Hematopoietic multipotent progenitor cell treated with erythropoietin and hydrocortisone succinate and interleukin-3 and kit ligand, for 6 days (in vitro differentiated cells): ENCODE measurements at places on chromosomes 4 and X.

- no peak for DNase-seq
Observed at GRCh38 chr4:42785817-42786216, 106.7 kb upstream of the GRXCR1 start.

DNA sequence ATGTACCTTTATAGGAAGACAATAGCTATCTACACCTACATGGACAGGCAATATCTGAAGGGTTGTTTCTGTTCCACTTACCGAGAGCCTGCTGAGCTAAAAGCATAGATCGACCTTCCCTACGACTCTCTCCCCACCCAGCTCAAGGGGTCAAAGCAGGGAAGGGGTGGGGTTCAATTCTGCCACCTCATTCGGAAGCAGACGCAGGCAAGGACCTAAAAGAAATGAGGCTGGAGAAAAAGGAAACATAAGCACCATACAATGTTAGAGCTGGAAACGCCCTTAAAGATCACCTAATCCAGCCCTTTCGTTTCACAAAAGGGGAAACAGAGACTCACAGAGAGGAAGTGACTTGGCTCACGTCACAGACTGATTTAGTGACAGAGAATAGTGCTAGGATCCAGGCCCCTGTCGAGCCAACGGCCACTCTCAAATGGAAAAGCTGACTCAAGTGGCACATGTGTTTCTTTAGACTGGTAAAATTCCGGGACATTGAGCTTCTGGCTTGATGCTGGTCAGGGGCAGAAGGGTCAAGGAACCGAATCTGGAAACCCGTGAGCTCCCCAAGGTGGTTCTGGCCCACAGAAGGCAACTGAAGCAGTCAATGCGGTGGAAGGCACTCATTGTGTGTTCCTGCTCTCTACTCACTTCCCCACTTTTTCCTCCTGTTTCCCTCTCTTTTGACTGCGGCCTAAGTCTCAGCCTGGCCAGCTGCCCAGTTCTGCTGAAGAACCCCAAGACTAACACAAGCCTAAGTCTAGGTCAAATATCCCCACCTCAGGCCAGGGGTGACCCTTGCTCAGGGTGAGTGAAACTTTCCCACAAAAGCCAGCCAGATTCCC, 7.5 kb downstream of the SEPTIN6 start:
- DNase-seq: peak; percentile 59

GRCh38 chr4:3872834-3873313, 106.7 kb downstream of the ADRA2C start:
- no peak for DNase-seq

GRCh38 chr4:159384632-159385031, 281.8 kb downstream of the RAPGEF2 start:
- no peak for DNase-seq

- no peak for DNase-seq
Observed at GRCh38 chr4:55561889-55562288, 15.2 kb upstream of the CLOCK start.

- no peak for DNase-seq
Observed at GRCh38 chr4:184432127-184432922, 42.0 kb downstream of the IRF2 start.

- DNase-seq: no peak
Observed at GRCh38 chr4:89069481-89069880, 12.5 kb upstream of the FAM13A start.

DNA sequence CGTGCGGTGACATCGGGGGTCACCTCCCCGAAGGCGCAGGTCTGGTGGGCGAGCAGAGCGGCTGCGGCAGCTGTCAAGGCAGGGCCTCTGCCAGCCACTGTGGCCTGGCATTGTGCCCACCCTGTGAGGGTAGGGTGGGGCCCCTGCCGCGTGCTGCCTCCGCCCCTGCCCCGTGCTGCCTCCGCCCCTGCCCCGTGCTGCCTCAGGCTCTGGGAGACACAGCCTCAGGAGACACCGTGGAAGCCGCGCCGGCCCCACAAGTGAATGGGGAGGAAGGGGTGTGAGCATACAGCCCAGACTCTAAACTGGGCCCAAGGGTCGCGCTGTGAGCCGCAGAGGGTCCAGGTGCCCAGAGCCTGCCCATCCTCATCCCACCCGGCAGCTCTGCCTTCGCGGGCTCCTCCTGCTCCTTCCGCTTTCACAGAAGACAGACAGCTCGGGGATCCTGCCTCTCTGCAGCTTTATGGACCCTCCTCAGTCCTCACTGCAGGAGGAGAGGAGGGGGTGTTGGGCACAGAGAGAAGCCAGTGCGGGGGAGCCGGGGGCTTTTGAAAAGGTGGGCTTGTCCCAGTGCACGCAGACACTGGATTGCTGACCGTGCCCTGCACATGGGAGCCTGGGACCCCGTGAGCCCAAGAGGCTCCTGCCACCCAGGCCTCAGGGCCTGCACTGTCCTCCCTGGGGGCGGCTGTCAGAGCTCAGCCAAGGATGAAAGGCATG, 27.4 kb downstream of the PCGF3 start:
- DNase-seq: peak; percentile 88

DNA sequence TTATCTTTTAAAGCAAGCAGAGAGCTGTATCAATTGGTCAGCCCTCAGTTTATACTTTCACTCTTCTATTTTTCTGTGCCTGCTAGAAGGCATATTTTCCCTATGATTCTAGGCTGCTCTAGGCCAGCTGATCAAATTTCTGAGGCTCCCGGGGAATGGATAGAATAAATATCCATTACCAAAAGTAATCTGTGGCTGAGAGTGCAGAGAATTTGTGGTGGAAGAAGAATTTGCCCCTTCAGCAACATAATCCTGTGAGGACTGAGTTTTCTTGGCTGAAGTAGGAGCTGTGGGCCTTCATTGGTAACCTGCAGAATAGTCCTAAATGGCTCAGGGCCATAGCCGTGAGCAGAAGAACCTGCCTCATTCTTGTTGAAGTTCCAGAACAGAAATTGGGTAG, 314.6 kb upstream of the CASK start:
- no peak for DNase-seq

DNA sequence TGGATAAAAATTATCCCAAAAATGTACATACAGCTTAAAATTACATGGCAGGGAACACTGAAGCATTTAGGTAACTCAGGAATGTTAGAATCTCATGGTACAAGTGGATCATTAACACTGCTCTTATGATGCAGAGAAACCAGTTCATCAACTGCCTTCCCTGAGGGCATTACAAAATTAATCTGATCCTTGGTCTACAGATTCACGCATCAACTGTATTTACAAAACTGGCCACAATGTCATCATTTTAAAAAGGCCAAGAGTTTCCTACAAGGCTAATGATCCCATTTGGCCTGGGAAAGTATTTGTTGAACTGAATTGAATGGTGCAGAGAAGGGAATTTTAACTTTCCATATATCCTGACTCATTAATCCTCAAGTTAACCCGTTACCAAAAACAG, 84.6 kb downstream of the TSPAN5 start:
- no peak for DNase-seq

DNA sequence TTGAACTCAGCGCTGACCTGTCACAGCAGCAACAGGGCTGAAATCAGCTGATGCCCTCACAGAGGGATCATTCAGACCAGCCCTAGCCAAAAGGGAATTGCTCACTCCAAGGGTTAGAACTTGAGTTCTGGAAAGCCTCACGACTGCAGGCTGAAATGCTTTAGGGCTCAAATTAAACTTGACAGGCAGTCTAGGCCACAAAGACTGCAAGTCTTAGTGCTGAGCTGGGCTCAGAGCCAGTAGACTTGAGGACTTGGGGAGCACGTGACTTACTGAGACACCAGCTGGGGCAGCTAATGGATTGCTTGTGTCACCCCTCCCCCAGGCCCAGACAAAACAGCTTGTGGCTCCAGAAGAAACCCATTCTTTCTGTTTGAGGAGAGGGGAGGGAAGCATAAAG, 119.0 kb upstream of the SLC6A14 start:
- no peak for DNase-seq
